ENCODE measurements at places on chromosomes 4 and X. TPM values are rescaled to one million over a fixed set of nuclear protein-coding genes. Genes with fewer than 3 reads are reported as not detected.

CXXC4 gene
- 0.03 TPM for total RNA-seq

CT45A7 gene
- not detected for total RNA-seq

DTHD1 gene
- not detected for total RNA-seq

SPANXD gene
- total RNA-seq, result not detected

ETDA gene
- total RNA-seq, result not detected

MAGIX gene
- 0.89 TPM for total RNA-seq

FAM47A gene
- not detected for total RNA-seq

AFM gene
- not detected for total RNA-seq
